ENCODE measurements at places on chromosomes 4 and X.

- no peak for DNase-seq
Measured at GRCh38 chr4:112664611-112665010, 27.7 kb downstream of the LARP7 start.

GRCh38 chrX:133859860-133860259 is 125.5 kb downstream of the GPC3 start:
- no peak for DNase-seq

- DNase-seq: no peak
Measured at GRCh38 chr4:129328162-129328561, 232.2 kb downstream of the C4orf33 start.

- DNase-seq: no peak
Measured at GRCh38 chrX:68411729-68412128, 21.6 kb downstream of the OPHN1 start.

DNA sequence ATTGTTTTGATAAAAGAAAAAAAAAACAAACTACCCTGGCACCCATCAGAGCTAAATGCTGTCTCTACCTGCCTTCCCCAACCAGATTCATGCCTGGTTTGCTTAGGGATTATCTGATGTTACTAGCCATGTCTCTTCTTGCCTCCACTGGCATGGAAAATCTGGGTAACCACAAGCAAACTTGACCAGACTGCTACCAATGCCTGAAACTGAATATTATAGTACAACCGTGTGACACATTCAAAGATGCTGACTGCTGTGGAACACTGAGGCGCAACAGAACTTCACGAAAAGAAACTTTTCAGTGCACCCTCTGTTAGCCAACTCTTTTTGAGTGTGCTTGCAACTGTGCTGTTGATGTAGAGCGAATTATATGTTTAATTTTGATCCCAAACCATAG is 228.1 kb downstream of the CBR4 start:
- DNase-seq: no peak

- DNase-seq: no peak
Measured at GRCh38 chr4:111127841-111128240, 505.0 kb upstream of the PITX2 start.

DNA sequence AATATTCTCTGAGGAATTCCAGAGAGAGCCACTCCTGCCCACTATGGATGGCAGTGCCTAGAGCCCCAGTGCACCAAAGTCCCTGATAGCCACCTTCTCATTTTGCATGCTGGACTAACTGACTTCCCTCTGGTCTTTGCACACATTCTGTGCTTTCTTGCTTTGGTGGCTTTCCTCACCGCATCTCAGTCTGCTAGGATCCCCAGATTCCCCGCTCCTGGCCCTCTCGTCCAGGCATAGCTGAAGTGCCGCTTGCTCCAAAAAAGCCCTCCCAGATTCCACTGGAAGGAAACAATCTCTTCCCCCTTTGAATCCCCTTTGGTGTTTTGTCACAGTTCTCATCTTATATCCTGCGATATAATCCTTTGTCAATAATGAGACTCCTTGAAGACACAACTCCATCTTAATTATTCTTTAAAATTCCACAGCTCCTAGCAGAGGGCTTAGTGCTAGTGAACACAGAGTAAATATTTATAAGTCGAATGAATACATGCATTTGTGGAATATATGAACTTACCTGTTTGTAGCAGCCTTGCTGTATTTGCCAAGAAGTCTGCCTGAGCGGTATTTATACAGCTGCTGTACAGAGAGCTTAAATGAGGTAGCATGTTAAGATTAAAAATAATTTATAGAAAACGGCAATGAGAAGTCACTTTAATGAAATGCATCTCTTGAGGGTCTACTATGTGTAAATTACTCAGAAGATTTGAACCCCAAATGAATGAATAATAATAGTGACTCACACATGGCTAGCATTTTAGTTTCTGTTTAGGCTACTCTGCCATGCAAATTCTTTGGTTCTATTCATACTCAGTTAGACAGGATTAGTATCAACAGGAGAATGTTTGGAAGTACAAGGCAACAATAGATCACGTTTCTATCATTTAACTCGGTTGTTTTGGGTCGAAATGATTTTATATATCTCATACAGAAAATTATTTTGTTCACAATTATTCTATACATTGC is 421.9 kb upstream of the TENM3 start:
- DNase-seq: no peak

DNA sequence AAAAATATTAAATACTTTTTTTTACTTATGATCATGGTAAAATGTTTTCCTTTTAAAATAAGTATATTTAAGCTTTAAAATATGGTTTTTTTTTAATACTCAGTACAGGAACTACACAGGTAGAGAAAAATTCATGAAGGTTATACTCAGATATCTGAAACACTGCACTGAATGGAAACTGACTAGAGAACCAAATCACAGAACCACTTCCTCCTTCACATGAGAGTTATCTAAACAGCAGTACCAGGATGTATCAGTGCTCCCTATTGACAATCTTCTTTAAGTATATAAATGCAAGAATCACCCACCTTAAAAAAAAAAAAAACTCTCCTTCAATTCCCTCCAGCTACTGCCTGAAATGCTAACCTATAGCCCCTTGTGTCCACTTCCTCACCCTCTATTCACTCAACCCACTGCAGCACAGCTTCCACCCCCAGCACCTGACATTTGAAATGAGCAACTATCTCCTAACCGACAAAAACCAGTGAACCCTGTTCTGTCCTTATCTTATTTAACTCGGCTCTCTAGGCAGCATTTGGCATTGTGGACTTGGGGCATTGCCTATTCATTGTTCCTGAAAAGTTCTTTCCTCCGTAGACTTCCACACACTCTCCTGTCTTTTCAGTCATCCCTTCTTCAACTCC is 9.1 kb downstream of the SLC7A3 start:
- no peak for DNase-seq

DNA sequence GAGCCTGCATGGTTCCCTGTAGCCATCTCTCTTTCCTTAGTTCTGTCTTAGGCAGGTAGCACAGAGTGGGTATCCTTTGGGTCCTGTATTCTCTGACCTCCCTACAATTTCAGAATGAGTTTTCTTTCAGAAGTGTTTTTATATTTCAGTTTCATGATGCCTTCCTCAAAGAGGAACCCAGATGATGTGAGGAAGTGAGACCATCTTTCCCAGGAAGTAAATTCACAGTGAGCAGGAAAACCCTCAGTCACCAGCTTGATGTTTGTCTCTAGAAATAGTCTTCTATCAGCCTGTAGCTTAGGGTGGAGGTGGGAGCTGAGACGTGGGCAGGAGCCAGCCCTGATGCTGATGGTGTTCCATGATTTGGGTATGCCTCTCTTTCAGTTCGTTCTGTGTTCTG is 16.9 kb downstream of the PLAC1 start:
- no peak for DNase-seq

GRCh38 chr4:80335554-80336358 is at the start of gene CFAP299:
CFAP299 (plus strand) TSS chr4:80335730.
- DNase-seq: no peak

DNA sequence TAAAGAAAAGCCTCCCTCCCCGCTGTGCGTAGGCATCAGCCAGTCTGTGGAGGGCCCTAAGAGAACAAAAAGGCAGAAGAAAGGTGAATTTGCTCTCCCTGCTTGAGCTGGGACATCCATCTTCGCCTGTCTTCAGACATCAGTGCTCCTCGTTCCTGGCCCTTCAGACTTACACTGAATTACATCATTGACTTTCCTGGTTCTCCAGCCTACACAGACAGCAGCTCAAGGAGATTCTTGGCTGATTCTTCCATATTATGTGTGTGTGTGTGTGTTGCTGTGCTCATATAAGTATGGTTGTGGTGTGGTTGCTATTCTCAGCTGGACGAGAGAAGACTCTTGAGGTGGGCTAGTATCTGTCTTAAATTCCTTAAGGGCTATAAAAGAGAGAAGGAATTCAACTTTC is 35.5 kb upstream of the CD99L2 start:
- no peak for DNase-seq

DNA sequence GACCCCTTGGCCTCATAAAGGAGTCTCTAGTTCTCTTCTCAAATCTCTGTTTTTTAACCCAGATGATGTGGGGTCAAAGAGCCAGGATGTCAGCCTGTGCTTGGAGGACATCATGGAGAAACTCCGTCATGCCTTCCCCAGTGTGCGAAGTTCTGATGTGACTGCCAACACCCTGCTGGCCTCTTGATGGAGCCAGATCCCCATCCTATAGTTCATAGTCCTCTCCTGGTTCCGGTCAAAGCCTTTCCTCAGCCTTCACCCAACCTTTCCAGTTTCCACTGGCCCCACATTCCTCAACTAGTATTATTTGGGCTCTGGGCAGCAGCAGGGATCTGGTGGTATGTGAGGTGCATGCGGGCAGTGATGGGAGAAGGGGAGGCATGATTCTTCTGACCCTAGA is 30.7 kb downstream of the TAF7L start:
- no peak for DNase-seq

GRCh38 chrX:123060986-123061385 is 123.1 kb upstream of the GRIA3 start:
- DNase-seq: no peak

DNA sequence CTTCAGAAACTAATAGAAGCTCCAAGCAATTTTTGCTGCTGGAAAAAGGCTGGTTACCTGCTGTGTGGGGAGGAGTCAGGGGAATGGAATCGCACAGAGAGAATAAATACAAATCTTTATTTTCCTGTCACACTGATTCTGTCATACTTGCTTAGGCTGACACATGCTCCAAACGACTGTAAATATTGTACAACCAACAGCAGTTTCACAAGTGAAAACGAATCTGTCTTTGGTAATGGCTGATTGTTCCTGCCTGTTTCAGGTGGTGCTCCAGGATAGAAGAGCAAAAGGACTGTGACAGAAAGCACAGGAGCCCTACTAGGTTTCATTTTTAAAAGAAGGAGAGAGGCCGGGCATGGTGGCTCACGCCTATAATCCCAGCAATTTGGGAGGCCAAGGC is 125.5 kb upstream of the DCLK2 start:
- DNase-seq: no peak

- no peak for DNase-seq
Measured at GRCh38 chrX:75603833-75604232, 81.0 kb upstream of the ZDHHC15 start.

DNA sequence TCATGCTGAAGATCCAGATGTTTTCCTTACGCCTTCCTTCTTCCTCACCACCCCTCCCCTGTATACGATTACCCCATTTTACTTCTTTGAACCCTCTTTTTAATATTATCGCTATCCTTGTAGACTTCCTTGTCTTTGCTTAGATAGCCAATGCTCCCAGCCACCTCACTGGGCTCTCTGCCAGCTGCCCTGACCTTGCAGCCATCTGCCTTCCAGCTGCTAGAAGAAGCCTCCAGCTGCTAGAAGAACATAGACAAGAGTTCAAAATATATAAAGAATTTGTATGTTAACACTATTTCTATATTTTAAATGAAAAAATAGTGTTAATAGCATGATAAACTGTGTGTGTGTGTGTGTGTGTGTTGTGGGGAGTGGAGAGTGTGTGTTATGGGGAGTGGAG is 374.7 kb downstream of the ANKRD50 start:
- no peak for DNase-seq

DNA sequence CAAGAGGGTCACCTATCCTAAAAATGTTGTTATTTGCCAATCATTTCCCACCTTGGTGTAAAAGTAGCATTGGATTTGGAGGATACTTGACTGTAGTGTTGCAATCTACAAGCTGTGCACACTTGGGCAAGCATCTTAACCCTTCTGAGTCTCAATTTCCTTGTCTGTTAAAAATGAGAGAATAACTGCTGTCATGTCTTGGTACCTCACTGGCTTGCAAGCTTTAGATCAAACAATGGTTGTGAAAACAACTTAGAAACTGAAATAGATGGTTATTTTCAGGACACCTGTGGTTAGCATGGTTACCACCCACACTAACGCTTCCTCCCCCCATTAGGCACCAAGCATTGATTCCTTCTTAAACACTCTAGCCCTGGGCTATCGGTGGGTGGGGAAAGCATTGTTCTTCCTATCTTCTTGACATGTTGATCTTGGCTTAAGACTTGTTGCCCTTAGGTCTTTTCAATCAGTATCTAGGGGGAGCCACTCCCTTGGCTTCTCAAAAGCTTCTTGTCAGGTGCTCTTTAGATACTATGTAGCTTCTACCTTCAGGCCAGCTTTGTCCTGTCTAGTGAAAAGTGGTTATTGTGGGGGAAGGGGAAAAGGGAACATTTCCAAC is 10.6 kb upstream of the AMOT start:
- no peak for DNase-seq

DNA sequence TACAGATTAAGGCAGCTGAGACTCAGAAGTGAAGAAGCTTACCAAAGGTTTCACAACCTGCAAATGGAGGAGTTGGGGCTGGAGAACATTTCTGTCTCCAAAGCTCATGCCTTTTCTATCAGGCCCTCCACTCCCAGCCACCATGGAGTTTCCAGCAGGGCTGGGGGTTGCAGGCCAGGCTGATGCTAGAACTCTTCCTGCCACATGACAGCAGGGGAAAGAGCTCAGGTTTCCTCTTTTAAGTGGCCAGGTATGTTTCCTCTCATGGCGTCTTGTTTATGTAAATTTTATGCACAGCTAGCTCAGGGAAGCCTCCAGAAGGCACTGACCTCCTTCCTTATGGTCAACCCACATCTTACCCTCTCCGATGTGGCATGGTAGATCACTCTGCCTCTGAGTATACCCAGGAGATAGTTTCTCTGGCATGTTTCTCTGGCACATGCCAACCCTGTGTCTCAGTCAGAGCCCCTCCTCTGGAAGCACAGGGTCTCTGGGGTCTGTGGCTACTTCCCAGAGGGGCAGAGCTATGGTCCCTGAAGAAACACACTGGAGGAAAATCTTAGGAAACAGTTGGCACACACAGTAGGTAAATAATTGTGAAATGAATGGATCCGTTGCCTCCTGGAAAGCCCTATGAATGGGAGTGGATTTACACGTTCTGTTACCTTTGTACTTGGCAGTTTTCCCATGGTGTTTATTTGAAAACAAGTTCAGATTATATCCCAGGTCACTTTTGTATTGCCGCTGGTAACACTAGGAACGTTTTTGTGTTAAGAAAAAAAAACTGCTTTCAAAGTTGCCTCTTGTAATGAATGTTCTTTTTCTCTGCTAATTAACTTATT is 28.9 kb downstream of the PDK3 start:
- DNase-seq: no peak

GRCh38 chr4:132642016-132642817 is 506.9 kb upstream of the PCDH10 start:
- no peak for DNase-seq

DNA sequence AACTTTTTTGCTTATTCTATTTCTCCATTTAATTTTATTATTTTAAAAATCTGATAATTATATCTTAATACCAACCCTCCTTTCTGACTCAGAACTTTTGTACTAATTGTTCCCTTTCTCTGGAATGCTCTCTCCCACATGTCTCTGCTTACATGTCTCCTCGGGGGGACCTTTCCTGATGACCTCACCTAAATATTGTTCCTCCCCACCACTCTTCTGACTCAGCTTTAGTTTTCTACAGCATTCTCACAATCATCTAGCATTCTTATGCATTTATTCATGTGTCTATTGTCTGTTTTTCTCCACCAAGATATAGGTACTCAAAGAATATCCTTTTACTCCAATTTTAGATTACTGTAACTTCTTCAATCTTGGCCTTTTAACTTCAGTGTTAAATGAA is 128.7 kb downstream of the MSL3 start:
- DNase-seq: no peak

GRCh38 chr4:182325397-182325796 is 82.2 kb downstream of the TENM3 start:
- no peak for DNase-seq
